Prostate gland (tissue), 2 donors: ENCODE measurements at places on chromosomes 6 and 20.

DNA sequence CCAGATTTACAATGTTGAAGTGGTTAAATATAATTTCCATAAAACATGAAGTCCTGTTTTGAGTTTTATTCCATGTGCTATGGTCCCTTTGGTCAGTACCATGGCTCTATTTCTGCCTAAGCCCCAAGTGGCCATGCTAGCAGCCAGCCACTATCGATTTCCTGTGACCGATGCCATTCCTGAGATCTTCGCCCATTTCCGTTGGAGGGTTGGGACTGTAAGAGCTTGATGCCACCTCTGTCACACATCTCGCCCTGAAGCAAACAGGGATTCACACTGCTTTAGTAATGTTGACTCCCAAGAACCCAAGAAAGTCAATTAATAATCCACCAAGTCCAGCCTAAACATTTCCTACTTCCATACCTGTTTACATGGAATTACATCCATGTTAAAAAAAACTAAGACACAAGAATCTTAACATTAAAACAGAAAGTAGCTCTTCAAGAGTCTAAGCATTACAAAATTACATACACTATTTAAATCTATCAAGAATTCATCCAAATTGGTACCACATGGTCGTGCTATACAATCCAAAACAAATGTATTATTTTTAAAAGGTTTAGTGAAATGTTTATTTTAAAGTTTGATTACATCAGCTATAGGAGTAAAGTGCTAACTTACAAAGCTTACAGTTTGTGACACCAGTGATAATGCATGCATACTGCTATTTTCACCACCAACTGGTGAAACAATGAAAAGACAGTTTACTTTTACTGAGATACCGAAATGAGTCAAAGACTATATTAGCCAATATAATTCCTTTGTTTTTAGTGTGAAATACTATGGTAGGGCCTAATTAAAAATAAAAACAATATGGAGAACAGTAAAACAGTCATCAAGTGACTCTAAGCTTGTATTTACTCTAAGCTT is 2.5 kb downstream of the RBM39 start:
- no peak for DNase-seq

DNA sequence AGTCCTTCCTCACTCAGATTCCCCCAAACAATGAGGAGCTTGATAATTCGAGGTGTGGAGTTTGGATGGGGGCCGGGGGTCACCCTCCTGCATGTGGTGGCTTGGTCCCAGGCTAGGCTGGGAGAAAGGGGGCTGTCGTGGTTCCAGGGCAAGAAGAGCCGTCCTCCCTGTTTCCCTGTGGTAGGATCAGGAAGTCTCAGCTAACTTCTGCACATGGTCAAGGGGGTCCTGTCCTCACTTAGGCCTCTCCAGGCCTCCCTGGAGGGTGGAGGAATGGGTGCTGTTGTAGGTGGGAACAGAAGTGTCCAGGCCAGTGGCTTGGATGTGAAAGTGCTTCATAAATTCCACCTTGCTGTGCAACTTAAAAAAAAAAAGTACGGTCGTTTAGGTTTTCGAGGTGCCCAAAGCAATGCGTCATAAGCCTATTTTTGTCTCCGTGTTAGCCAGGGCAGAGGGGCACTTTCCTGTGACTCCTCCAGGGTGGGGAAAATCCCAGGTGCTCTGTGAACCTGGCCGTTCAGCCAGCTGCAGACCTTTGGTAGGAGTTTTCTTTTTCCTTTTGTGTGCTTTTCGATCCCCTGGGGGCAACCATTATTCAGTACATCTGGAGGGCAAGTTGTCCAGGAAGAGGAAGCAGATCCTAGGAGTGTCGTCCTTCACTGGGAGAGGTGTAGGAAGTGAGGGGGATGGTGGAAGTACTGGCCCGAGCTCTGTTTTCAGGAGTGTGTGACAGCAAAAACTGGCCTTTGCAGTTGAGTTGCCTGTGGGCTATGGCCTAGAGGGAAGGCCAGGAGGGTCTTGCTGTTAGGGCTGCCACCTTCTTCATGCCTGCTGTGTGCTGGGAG is 9.6 kb downstream of the IGF2R start:
- DNase-seq = no peak

DNA sequence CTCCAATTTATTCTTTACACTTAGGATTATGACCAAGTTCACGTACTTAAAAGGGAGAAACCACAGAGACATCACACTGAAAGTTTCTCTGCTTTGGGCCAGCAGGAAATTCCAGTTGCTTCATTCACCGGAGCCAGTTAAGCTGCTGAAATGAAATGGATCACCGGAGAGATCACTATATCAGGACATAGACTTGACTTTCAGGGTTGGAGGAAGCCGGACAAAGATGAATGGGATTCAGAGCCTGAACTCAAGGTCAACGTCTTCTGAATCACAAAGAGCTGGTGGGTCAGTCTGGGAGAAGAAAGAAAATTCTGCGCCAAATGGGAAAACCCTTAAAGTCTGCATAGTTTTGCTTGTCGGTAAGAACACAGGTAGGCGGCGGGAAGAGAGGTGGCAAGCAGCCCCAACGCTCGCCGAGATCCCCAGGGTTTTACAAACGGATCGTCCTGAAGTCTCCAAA is 81.9 kb upstream of the CCDC28A start:
- peak; percentile 32 for DNase-seq

DNA sequence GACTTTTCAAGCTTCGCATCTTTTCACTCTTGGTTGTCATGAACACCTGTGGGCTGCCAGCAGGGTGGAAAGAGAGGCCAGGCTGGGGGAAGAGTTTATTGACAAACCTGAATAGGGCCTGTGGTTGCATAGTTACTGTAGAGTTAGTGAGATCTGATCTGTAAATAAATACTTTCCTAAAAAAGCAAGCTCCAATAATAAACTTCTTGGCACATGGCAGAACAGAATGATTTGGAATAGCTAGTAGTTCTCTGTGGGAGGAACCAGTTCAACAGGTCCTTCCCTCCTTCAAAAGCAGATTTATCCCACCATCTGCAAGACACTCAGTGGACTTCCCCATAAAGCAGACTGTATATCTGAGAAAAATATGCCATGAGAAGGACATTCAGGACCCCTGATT is 445.0 kb downstream of the HACE1 start:
- DNase-seq = no peak

DNA sequence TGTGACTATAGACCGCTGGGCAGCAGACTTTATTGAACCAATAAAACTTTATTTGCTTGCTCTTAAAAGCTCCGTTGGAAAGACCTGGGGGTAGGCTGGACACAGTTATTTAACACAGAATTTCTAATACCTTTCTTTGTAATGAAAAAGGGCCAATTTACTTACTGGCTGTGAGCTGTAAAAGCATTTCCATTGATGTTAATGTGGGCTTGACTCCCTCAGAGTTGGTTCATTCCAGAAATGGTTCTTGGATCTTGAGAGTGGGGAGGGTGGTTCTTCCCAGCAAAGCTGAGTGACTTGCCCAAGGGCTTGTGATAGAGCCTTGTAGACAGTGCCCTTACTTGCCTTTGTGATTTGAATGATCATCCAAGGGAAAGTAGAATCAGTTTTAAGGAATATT is 100.6 kb downstream of the SOX4 start:
- no peak for DNase-seq

DNA sequence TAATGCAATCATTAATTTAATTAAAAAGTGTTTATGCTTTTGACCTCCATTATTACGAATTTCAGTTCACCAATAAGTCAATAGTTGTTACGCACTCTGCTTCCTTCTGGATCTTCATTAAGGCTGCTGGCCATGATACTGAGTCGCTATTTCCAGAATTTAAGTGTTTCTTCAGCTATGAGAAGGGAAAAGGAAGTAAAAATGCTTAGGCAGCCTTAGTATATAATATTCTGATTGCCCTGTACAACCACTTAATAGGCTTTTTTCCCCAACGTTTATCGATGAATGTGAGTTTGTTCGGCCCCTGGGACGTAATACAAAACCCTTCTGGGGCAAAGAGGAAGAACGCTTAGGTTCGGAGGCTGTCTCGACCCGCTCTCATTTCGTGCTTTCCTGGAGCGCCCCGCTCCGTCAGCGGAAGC is 644 bp downstream of the OARD1 start:
- no peak for DNase-seq

DNA sequence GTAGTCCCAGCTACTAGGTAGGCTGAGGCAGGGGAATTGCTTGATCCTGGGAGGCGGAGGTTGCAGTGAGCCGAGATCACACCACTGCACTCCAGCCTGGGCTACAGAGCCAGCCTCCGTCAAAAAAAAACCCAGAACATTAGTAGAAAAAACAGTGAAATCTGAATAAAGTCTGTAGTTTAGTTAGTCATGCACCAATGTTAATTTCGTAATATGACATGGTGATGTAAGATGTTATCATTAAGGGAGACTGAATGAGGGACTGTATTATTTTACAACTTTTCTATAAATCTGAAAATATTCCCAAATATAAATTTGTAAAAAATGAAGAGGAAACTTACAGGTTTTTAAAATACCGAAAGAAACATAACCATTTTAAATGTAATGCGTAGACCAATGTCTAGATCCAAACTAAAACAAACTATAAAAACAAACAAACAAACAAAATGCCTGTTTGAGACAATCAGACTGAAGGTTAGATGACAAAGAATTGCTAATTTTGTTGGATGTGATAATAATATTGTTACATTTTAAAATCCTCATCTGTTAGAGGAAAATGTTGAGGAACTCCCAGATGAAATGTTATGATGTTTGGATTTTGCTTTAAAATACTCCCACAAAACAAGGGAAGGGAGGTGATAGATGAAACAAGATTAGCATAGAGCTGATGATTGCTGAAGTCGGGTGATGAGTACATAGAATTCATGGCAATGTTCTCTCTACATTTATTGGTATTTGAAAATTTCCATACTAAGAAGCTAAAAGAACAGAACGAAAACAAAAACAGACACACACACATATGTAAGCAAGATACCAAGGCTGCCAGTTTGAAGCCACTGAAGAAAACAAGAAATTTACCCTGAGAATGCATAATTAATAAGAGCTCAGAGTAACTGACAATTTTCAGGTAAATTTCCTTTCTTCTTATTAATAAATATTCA is 1.8 kb downstream of the GSTA4 start:
- no peak for DNase-seq

DNA sequence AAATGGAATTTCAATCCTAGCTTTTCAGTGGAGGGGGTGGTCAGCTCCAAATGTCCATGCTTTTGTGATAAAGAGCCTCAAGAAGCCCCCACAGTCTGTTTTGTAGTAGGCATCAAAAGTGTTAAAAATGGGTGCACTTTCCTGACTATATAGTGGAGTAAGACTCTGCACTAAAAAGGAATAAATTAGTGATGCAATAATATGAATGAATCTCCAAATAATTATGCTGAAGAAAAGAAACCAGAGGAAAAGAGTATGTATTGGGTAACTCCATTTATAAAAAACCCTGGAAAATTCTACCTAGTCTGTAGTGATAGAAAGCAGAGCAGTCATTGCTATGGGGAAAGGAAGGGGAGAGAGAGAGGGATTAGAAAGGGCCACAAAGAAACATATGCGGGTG is 310.4 kb upstream of the SUPT3H start:
- no peak for DNase-seq

DNA sequence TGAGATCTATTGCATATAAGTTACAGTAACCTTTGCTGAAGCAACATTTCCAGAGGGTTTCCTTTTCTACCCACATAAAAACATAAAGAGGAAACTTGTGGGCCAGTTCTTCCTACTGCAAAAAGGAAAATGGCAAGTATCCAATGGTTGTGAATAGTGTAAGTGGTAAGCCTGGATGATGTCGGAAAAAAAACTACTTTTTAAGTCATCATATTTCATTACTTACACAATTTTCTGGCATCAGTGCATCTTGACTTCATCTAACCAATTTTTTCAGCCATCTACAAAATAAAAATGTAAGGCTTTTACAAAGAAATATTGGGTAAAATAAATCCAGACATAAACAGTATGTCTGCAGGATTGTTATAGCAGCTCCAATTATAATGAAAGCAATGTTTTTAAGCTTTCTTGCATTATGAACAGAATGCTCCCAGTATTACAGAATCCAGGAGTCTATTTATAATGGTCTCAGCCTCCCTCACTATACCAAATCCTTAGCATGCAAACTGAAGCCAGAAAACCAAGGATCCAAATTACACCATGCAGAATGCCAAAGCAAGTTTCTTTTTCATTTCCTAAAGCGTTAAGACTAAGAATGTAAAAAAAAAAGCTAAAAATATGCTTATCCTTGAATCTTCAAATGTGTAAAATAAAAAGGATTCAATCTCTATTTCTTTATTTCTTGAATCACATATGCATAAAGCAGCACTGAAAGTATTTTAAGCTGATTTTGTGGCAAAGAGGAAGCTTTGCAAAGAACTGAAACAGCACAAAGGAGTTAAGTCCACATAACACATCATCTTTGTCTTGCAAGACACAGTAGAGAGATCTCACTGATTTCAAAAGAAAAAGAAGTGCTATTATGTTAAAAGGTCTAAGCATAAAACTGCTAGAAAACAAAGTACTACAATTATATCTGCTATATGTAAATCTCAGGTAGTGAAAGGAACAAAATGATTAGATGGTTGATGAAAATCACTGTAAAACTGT is 126.8 kb upstream of the HMGCLL1 start:
- no peak for DNase-seq

DNA sequence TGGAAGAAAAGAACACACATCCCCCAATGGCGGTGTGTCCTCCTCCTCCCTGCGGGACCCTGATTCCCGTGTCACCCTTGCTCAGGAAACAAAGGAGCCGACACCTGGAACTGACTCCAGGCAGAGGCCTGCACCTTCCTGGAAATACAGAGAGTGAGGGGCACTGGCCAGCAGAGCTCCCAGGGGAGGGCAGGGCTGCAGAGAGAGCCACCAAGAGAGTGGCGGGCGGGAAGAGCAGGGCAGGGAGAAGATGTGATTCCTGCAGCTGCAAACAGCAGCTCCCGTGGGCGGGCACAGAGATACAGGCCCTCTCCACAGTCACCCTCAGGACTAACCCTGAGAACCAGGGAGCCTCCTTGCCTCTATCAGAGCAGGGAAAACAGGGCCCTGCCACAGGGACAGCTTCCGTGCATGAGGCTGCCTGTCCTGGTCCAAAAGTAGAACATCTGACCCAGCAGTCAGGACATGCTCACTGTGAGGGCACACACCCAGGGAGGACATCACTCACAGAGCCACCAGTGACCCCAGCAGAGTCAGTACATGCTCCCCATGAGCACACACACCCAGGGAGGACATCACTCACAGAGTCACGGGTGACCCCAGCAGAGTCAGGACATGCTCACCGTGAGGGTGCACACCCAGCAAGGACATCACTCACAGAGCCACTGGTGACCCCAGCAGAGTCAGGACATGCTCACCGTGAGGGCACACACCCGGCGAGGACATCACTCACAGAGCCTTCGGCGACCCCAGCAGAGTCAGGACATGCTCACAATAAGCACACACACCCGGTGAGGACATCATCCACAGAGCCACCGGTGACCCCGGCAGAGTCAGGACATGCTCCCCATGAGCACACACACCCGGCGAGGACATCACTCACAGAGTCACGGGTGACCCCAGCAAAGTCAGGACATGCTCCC is 193.1 kb downstream of the DLL1 start:
- DNase-seq = no peak

DNA sequence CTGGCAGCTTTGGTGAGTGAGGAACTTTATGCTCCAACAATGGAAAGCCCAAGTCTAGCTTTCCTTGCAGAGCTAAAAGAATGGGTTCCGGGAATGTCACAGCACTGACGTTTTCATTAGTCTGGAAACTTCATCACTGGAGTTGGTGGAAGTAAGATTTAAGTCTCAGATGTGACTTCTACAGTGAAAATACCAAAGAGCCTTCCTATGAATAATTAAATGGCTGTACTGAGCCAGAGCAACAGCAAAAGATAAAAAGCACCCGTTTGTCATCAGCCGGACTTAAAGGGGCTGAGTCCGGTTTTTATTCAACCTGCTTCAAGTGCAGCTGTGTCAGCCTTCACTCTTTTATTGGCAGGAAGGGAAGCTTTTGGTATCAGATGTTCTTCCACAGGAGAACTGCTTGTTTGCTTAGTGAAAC is 46.5 kb upstream of the SHLD1 start:
- peak; percentile 15 for DNase-seq

- DNase-seq = no peak
Observed at GRCh38 chr20:6919792-6920468, 152.4 kb downstream of the BMP2 start.
